IMR-90 (cell line): ENCODE measurements at places on chromosomes 5 and 9. TPM values are rescaled to one million over a fixed set of nuclear protein-coding genes. Genes with fewer than 3 reads are reported as not detected.

C5orf63 gene
- total RNA-seq, result 0.72 and 0.83 TPM in 2 replicates

NR3C1 gene
- 62.8 and 77.4 TPM in 2 replicates for total RNA-seq

PCDHGA4 gene
- total RNA-seq, result 5.0 and 5.4 TPM in 2 replicates

DELE1 gene
- 26.1 and 28.0 TPM in 2 replicates for total RNA-seq

PTGES2 gene
- 90.3 and 107 TPM in 2 replicates for total RNA-seq

MOB3B gene
- under 0.01 TPM in 2 replicates for total RNA-seq

PCDHGA2 gene
- 3.3 and 3.4 TPM in 2 replicates for total RNA-seq

CAMK2A gene
- total RNA-seq, result under 0.01 and 0.18 TPM in 2 replicates

CCNO gene
- not detected in 2 replicates for total RNA-seq

CBY3 gene
- total RNA-seq, result 0.18 TPM in 1 of 2 replicates, not detected in the other

RUSC2 gene
- total RNA-seq, result 17.4 and 18.3 TPM in 2 replicates

C9orf50 gene
- total RNA-seq, result not detected in 2 replicates

SPDL1 gene
- total RNA-seq, result 18.8 and 48.6 TPM in 2 replicates

IL5 gene
- not detected in 2 replicates for total RNA-seq

PCDHGC5 gene
- 2.5 and 2.9 TPM in 2 replicates for total RNA-seq

DAB2 gene
- total RNA-seq, result 50.0 and 97.2 TPM in 2 replicates

LCN10 gene
- not detected in 2 replicates for total RNA-seq

SEC24A gene
- 28.1 and 31.7 TPM in 2 replicates for total RNA-seq

LRRC19 gene
- total RNA-seq, result not detected in 2 replicates

TMEM174 gene
- total RNA-seq, result not detected in 2 replicates

QRFP gene
- not detected in 2 replicates for total RNA-seq

AK8 gene
- under 0.01 TPM in 2 replicates for total RNA-seq

SH2D3C gene
- total RNA-seq, result under 0.01 and 0.28 TPM in 2 replicates

DAB2IP gene
- total RNA-seq, result 5.6 and 6.1 TPM in 2 replicates

GPR151 gene
- not detected in 2 replicates for total RNA-seq

TEK gene
- total RNA-seq, result 10.8 and 11.7 TPM in 2 replicates

C1QTNF3 gene
- 0.28 and 1.4 TPM in 2 replicates for total RNA-seq

SLC36A2 gene
- not detected in 2 replicates for total RNA-seq

MTX3 gene
- 12.7 and 13.6 TPM in 2 replicates for total RNA-seq

TRAF2 gene
- total RNA-seq, result 5.8 and 6.6 TPM in 2 replicates

NUTM2F gene
- total RNA-seq, result not detected in 2 replicates

PRDM9 gene
- not detected in 2 replicates for total RNA-seq

FABP6 gene
- total RNA-seq, result not detected in 2 replicates

EGFLAM gene
- 1.1 TPM in 2 replicates for total RNA-seq

ZCCHC9 gene
- total RNA-seq, result 24.6 and 41.1 TPM in 2 replicates

FST gene
- total RNA-seq, result 141 and 187 TPM in 2 replicates

FOXD4L5 gene
- total RNA-seq, result under 0.01 TPM in 1 of 2 replicates, not detected in the other

SPATA6L gene
- total RNA-seq, result 0.18 and 0.28 TPM in 2 replicates

TNC gene
- 170 and 192 TPM in 2 replicates for total RNA-seq

IQGAP2 gene
- total RNA-seq, result 0.28 and 0.36 TPM in 2 replicates

RANBP17 gene
- 29.0 and 29.7 TPM in 2 replicates for total RNA-seq

CCL27 gene
- total RNA-seq, result 0.18 TPM in 1 of 2 replicates, not detected in the other

GBGT1 gene
- 0.83 and 1.8 TPM in 2 replicates for total RNA-seq

SNCAIP gene
- 19.0 and 22.5 TPM in 2 replicates for total RNA-seq

ASPN gene
- under 0.01 and 0.28 TPM in 2 replicates for total RNA-seq

LCN1 gene
- not detected in 2 replicates for total RNA-seq
